Spinal cord (tissue), 10 donors: ENCODE measurements at places on chromosomes 6 and 20.

GRCh38 chr20:57619051-57619831, 985 bp downstream of the ZBP1 start:
- DNase-seq = no peak

DNA sequence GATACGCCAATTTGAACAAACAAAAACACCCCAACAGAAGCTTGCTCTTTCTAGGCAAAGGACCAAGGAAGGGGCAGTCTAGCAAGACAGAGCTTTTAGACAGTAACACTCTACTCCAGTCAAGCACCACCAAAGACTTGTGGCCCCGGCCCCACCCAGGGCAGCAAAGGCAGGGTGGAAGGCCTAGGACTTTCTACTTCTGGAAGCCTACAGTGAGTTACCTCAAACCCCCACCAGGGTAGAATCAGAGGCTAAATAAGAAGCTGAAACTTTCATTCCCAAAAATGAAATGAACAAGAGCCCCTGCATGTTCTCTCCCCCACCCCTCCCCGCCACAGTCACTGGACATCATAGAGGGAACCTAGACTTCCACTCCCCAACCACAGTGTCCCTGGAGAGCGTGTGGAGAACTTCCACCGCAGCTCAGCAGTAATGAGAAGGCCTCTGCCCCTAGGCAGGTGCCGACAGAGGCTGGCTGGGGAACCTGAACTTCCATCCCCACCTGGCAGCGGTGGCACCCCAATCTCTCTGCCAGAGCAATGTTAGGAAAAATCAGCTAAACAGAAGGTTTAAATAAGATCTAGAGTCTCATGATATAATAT, 40.0 kb downstream of the KATNA1 start:
- no peak for DNase-seq

DNA sequence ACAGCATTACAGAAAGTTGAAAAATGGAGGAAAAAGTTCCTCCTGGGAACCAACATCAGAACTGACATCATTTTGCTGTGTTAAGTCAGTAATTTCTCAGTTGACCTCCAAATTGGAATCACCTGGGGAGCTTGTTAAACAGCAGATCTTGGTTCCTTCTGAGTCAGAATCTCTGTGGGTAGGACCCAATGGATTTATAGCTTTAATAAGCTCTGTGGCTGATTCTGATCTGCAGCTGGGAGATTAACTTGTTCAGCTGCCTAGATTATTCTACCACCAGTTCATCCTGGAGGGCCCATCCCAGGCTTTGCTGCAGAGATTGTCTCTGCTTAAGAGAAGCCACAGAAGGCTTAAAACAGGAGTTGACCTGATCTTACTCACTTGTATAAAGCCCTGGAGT, 90.7 kb upstream of the POPDC3 start:
- no peak for DNase-seq

DNA sequence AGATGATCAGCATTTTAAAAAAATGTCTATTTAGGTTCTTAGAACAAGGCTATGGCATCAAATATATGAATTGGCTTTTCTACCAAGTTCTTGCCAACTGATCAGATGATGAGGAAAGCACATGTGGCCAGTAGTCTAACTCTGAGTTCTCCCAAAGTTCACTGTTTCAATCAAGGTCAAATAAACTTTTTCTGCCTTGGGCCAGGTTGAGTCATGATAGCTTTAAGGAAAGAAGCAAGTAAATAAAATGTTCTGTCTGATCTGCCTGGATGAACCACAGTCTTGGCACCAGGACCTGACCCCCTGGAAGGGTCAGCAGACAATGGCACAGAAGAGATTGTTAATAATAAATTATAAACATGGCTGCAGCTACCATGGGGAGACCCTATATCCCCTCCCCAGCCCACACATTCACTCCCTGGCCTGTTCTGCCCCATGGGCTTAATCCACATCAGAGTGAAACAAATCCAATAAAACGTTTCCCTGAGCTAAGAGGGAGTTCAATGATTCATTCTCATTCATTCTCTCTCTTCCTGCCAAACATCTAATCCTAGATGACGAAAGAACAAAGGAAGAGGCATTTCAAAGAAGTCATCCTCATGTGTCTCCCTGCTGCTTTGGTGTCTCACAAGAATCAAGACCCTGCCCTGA, 661.6 kb downstream of the DHX35 start:
- no peak for DNase-seq

- no peak for DNase-seq
Observed at GRCh38 chr20:62489932-62490263, 14.1 kb upstream of the GATA5 start.

- peak; percentile 60 for DNase-seq
Observed at GRCh38 chr6:56567501-56567900, 75.2 kb downstream of the DST start.

DNA sequence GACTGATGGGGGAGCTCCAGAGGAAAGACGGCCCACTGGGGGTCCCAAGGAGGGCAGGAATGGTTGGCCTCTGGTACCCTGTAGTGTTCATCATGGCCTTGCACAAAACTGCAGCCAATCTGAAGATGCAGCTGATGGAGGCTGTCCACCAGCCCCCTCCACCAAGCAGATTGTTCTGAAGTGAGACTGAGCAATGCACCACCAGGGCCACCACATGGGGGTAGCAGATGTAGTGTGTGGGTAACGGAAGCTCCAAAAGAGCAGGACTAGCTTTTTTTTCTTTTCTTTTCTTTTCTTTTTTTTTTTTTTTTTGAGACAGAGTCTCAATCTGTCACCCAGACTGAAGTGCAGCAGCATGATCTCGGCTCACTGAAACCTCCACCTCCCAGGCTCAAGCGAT, 181.0 kb upstream of the MYLIP start:
- DNase-seq = no peak
